ENCODE measurements at places on chromosomes 7 and 10.

DNA sequence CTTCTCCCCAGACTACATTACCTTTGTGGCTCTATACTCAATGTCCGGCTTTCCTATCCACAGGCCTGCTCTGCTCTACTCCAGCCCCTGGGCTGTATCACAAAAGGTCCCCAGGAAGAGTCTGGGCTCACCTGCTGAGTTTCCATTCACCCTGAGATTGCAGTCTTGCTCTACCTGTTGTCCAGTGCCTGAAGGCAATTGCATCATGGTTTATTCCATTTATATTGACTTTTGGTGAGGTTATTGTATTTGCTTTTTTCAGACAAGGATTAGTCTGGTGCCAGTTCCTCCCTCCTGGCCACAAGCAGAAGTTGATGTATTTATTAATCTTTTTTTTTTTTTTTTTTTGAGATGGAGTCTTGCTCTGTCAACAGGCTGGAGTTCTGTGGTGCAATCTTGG, 273.1 kb downstream of the XPNPEP1 start:
- DNase-seq = no peak

DNA sequence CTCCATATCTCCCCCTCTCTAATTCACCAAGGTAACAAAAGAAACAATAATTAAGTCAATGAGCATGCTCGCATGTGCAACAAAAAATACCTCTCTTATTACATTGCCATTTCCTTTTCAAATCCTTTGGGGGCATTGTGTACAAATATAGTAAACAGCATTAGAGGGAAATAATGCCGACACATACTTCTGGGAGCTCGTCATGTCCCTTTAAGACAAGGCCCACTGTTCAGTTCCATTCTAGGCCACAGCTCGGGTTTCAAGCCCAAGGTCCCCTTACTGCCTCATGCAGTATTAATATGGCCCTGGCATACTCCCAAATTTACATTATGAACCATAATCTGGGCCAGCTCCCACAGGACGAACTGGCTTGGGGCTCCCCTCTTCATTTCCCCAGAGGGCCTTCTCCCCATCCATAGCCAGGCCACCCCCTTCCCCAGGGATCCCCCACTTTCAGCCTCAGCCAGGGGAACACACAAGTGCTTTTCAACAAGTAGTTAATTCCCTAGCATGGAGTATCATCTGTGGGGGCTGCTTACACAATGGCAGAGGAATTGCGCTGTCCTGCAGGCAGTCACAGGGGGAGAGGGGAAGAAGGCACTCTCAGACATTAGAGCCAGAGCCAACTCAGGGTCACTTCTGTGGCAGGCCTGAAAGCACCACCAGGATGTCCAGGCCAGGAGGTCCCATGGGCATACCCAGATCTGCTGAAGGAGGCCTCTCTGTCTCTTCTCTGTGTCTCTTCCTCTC, 110.6 kb downstream of the KCNMA1 start:
- no peak for DNase-seq

DNA sequence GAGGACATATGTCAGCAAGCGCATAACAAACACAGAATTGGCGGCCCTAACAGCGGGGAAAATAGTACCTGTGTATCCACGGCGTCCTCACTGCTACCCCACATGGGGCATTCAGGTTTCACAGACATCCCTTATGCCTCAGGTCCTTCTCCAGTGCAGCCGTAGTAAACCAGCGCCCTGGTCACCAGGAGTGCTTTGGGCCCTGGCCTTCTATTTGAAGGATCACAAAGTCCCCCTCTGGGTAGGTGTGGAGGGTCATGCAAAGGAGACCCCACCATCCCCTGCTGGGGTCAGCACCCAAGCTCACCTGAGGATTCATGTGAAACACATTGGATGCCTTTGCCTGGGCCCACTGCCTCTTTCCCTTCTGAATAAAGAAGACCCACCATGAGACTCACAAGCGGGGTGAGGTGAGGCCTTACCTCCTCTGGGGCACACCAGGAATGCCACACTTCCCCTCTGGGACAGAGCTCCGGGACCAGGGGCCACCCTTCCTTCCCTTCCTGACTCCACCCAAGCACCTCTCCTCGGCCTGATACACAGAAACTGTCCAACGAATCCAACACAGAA, 18.8 kb downstream of the CLRN3 start:
- no peak for DNase-seq

DNA sequence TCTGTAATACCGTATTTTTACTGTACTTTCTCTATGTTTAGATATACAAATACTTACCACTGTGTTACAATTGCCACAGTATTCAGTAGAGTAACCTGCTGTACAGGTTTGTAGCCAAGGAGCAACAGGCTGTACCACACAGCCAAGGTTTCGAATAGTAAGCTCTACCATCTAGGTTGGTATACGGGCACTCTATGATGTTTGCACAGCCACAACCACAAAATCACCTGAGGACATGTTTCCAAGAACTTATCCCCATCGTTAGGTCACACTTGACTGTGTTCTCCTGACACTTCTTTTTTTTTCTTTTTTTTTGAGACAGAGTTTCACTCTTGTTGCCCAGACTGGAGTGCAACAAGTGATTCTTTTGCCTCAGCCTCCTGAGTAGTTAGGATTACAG, 134.6 kb upstream of the TRIM24 start:
- DNase-seq = no peak

GRCh38 chr10:119651514-119652360, 557 bp downstream of the BAG3 start:
- no peak for DNase-seq

DNA sequence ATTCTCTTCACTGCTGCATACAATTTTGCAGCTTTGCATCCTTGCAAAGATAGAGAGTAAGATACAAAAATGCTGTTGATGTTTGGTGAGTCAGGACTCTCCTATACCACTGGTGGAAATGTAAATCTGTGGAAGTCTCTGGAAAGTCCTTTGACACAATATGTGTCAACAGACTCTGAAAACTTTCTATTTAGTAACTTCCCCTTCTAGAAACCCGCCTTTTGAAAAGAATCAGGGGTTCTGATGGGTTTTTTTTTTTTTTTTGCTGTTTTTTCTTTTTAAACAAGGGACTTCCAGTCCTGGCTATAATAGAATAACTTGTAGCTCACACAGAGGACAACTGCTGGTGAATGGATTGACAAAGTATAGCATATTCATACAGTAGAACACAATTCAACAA, 16.4 kb downstream of the NOD1 start:
- no peak for DNase-seq

DNA sequence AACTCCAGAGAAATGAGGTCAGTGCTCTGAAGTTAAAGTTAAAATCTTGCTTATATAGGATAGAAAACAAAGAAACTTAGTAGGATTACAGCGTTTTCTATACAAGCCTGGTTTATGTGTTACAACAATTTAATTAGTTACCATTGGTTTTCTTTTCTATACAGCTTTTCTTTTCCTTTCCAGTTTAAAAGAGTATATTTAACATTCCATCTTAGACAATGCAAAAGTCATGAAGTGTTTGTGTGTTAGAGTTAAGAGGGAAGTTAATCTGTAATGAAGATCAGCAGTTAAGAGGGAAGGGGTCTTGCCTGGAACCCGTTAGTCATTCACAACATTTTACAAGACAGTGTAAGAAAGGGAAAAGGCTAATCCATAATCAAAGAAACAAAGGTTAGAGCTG, 338.3 kb downstream of the OTUD1 start:
- DNase-seq = no peak

DNA sequence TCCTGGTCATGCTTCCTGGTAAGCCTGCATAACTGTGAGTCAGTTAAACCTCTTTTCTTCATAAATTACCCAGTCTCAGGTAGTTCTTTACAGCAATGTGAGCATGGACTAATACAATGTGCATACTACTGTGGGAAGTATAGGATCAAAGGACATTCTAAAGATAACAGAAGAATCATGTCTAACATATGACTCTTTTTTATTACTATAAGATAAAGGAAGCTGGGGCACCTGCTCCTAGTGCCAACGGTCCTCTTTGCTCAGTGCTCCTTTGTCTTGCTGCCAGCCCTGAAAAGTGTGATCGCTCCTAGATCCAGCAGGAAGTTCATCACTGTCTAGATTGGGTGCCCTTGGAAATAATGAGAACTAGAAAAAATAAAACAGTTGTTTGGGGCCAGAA, 143.3 kb upstream of the NOBOX start:
- DNase-seq = no peak

DNA sequence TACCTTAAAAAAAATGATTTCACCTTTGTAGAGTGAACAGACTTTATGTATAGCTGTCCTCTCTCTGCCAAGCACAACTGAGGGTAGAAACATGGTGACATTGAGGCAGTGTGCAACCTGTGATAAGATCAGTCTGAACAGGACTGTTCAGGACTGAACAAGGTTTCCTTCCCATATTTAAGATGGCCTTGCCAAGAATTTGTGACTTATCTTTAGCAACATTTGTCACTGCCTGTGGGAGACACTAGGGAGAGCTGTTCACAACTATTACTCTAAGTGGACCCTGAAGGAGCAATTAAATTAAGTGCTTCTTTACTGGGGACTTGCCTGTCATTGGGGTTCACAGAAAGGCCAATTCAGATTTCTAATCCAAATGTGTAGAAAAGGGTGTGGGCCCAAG, 6.7 kb downstream of the OR13A1 start:
- peak; percentile 10 for DNase-seq

GRCh38 chr7:50857804-50858489, 75.3 kb upstream of the GRB10 start:
- DNase-seq = no peak
